ENCODE measurements at places on chromosomes 1 and 21.

DNA sequence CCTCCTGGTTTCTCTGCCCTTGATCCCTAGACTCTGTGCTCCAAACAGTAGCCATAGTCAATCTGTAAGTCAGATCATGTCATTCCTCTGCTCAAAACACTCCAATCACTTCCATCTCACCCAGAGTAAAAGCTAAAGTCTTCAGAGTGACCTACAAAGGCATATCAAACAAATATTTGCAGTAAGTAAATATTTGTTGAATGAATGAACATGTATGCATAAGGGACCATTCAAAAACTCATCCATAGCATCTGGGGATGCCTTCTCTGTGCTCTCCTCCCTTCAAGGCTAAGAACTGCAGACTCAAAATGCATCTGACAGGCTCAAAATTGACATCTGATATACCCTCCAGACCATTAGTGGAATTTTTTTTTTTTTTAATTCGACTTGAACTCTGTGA, 18.1 kb upstream of the AK5 start:
- no peak for DNase-seq

DNA sequence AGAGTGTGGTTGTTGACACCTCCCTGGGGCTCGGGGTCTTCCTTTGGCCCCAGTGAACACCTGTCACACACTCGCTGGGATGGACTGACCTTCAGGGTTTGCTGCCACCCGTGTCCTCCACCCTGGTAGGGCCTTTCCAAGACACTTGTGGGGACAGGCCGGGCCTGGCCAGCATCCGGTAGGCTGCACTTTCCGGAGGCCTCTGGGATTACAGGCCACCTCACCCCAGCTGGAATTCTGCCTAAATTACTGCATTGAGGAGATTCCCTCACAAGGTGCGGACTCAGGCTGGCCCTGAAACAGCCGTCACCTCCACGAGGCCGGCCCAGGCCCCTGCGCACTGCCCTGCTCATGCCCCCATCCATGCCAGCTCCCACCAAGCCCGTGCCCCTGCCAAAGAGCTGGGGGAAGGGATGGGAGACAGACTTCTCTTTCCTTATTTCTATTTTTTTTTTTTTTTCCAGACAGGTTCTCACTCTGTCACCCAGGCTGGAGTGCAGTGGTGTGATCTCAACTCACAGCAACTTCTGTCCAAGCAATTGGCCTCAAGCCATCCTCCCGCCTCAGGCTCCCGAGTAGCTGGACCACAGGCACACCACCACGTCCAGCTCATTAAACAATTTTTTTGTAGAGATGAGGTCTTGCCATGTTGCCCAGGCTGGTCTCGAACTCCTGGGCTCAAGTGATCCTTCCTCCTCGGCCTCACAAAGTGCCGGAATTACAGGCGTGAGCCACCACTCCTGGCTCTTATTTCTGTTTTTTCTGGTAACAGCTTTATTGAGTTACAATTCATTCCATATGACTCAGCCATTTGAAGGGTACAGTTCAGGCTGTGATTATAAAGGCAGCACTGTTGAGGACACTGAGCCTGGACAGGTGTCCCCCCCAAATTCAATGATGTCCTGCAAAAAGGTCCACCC, 11.3 kb downstream of the CSTB start:
- DNase-seq, result no peak

DNA sequence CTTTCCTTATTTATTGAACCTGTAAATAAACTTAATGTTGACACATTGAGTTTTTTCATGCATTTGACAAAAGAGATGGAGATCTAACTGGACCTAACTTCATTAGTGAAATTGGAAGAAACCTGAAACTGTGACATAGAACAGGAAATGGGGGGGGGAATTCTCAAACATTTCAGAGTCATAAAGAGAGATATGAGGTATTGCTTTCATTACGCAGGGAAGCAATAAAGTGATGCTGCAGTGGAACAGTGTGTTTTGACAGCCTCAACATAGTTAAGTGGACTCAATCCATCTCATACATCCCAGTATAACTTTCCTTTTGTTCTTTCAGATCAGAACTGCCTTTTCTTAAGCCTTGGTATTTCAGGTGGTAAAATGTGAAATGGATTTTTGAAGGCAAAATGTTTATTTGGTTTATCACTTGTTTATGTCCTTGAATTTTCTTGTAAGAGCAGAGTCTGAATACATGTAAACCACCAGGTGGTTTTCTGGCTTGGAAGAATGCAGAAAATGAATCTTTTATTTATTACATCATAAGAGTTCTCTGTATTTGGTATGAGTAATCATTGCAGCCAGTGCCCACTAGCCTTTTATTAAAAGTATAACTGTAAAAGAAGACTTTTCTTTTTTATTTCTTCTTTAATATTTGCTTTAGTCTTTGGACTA, 132.5 kb downstream of the ZNF326 start:
- no peak for DNase-seq

DNA sequence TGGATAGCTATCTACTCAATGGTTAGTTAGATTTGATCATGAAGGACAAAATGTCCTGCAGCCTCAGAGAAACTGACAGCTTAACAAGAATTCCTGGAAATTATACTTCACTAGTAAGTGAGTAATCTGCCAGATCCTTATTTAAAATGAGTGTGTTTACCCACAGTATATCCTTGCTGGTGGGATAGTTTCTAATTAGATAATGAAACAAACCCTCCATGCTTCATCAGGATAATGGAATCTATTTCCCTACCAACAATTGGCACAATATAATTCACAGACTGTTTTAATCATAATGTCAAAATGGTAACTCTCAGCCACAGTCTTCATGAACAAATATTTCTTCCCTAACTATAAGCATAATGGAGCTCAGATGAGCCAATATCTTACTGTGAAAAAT, 239.4 kb upstream of the ST6GALNAC5 start:
- DNase-seq, result no peak

DNA sequence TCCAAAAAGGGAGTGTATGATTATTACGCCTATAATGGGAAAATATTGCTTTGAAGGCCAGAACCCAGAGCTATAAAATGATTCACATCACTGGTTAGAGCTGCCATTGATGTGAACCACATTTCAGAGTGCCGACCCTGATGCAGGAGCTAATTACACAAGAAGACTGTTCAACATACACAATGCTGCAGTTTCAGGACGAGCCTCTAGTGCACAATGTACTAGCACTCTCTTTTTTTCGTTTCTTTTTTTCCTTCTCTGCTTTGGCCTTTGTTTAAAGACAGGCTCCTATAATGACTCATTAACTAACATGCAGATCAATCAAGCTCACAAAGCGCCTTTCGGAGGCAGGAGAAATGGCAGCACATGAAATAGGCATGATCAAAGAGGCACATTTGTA, 66.0 kb upstream of the HMGB4 start:
- no peak for DNase-seq

DNA sequence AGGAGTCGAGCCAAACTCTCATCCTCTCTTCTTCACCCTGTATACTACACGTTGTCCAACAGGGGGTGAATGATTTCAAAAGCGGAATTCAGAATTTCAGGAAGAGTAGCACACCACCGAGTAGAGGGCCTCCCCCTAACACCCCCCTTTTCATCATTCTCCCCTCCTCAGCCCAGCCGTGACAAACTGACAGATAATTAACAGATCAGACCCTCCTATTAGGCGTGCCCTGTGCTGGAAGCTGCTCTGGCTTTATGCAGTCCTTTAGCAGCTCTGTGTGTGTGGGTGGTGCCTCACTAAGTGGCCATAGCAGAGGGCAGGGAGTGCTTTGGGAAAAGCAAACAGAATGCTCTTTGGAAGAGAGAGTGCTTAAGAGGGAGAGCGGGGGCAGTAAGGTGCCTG, 44.3 kb downstream of the PEX14 start:
- DNase-seq, result no peak

- DNase-seq, result no peak
Observed at GRCh38 chr1:161398900-161399256, 31.2 kb upstream of the CFAP126 start.

- DNase-seq, result no peak
Observed at GRCh38 chr21:45859041-45859761, 122.4 kb upstream of the COL6A1 start.

GRCh38 chr1:248094884-248095283, at the start of gene OR2L13:
OR2L13 (plus strand) TSS chr1:248095184; CDS start chr1:248099376, 4,192 bp downstream.
- DNase-seq, result no peak

DNA sequence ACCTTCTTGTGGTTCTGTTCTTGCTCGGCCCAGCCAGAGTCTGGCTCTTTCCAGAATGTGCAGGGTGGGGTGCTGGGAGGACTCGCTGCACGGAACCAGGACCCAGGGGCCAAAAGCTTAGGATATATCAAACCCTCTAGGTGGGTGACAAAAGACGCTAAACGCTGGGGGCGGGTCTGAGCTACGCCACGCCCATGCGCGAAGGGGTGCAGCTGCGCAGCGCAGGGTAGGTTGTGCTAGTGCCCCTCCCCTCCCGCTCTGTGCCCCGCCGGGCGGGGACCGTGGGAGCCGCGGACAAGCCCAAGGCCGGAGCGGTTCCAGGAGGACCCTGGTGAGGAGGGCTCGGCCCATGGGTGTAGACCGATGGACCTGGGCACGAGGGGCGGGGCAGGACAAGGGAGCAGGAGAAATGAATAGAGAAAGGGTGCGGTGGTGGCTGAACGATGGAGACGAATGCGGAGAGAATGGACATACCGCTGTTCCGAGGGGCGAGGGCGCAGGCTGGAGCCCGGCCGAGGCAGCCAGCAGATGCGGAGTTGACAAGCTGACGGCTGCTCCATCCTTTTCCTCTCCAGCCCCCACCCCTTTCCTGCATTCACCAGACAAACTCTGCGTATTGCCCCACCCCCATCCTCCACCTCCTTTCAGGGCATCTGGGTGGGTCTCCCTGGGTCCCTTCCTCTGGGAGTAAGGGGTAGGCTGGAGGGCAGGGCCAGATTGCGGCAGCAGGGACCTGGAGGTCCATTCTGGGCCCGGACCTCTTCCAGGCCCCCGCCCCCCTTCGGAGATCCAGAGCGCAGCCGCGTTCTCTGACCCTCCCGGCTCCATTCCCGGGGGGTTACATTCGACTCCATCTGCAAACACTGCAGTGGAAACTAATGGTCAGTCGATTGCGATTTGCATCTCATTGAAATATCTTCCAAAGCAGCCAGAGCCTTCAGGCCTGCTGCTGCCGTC, at the start of gene RUSC1:
Gene RUSC1 (plus strand): TSS at position 234 of the 957 bp plus-strand sequence. CDS start 880 bp downstream, outside the sequence.
- DNase-seq, result no peak
